Ureter (tissue), 1 donor: ENCODE measurements at places on chromosomes 16 and 17. TPM values are rescaled to one million over a fixed set of nuclear protein-coding genes. Genes with fewer than 3 reads are reported as not detected.

GRCh38 chr17:31743797-31744196 lies 115.2 kb downstream of the COPRS start:
- DNase-seq: no peak

- DNase-seq: no peak
These were observed 919.1 kb upstream of the EEF2KMT start for GRCh38 chr16:6016530-6017184.

- no peak for DNase-seq
These were observed 82.1 kb upstream of the CCL1 start for GRCh38 chr17:34445101-34445500.

DNA sequence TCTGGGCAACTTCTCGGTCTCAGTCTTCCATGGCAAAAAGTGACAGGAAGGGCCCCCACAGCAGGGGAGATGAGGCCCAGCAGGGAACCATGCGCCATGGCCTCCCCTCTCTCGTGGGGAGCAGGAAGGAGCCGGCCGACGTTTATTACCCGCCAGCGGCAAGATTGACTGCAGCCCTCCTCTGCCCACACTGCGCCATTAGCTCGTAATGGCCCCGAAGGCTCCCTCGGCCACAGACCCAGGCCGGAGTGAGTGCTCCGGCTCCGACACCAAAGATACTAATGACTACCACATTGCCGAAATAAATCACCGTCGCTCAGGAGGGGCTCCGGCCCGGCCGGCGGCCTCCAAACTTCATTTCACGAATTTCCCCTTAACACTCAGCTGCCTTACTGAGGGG lies 226.9 kb downstream of the C16orf78 start:
- peak; percentile 29 for DNase-seq

DNA sequence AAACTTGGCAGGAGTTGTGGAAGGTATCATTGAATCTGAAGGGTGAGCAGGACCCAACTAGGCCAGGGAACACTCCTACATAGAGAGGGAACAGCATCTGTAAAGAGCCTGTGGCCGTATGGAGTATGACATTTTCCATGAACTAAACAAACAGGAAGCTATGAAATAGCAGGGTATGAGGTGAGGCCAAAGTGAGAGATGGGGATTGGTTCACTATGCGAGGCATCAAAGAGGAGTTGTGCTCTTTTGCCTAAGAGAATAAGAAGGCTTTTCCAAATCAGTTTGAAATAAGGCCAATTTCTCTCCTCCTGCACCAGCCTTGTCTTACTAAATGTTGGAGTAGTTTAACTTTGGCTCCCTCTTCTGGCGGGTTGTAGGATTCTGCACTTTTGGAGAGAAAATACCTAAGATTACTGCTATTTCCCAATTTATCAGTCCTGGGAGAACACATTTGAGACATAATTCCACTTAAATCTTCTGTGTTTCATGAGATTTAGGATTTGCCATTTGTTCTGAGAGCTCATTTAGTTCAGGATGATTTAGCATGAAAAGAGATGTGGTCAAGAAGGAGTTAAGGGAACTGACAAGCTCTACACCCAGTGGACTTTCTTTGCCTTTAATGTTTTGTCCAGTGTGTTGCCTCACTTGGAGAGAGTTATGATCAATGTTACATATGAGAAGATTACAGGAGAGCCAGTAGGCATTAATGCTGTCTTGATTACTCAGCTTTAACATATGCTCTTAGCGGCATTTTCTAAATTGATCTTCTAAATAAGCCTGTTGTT lies 55.4 kb downstream of the TNRC6C start:
- peak; percentile 78 for DNase-seq

- no peak for DNase-seq
These were observed 432.5 kb downstream of the HS3ST3B1 start for GRCh38 chr17:14733376-14733775.

The OTOP2 gene
- total RNA-seq: not detected

The GALR2 gene
- total RNA-seq: not detected

DNA sequence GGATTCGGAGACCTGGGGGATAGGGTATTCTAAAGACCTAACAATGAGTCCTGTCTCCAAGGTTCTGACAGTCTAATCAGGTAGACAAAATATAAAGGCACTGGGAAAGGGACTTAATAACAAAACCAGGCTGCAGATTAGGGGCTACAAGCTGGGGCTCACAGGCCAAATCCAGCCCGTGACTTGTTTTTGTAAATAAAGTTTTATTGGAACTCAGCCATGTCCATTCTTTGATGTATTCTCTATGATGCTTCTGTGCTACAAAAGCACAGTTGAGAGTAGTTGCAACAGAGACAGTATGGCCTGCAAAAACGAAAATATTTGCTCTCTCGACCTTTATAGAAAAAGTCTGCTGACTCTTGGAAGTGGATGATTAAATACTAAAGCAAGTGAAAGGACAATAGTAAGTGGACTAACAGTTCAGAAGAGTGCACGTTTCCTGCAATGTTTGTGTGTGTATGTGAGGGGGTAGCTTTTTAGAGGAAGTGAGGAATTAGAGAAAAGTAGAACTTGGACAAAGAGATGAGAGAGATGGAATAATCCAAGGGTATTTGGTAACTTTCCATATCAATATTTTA lies 115.4 kb upstream of the ZFHX3 start:
- DNase-seq: no peak
